Right ventricle myocardium superior (tissue), 1 donor: ENCODE measurements at places on chromosomes 2 and 18. TPM values are rescaled to one million over a fixed set of nuclear protein-coding genes. Genes with fewer than 3 reads are reported as not detected.

- DNase-seq, result peak; percentile 33
Observed at GRCh38 chr18:48783616-48784520, 166.9 kb downstream of the SMAD7 start.

DNA sequence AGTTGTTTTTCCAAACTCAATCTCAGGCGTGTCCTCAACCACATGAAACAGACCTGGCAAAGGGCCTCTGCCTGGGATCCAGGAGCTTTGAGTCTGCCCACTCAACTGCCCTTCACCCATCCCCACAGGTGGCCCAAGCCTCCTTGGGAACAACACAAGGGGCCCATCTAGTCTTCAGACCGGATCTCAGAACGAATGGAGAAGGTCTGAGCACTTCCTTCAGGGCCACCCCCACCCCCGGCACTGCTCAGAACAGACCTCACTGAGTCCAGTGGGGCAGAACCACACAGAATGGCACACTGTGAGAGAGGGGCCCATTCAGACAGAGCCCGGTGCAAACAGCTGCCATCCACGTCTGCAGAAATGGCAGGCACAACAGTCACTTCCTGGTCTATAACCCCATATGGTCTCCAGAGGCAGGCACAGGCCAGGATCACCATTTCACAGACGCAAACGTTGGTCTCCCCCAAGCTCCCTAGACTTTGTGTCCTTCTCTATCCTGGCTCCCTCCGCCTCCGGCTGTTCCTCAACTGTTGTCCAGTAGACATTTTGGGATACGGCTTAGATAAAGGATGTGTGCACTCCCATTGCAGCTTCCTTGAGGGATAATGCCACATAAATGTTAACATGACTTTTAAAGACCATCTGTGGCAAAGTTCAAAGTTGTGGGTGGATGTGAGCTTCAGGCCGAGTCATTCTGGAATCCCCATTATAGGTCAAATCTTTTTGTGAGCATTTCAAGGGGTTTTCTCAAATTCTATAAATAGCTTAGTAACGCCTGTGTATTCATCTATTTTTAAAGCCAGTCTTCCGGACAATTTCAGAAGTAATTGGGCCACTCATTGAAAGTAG is 149.7 kb downstream of the SMAD7 start:
- DNase-seq, result no peak

DNA sequence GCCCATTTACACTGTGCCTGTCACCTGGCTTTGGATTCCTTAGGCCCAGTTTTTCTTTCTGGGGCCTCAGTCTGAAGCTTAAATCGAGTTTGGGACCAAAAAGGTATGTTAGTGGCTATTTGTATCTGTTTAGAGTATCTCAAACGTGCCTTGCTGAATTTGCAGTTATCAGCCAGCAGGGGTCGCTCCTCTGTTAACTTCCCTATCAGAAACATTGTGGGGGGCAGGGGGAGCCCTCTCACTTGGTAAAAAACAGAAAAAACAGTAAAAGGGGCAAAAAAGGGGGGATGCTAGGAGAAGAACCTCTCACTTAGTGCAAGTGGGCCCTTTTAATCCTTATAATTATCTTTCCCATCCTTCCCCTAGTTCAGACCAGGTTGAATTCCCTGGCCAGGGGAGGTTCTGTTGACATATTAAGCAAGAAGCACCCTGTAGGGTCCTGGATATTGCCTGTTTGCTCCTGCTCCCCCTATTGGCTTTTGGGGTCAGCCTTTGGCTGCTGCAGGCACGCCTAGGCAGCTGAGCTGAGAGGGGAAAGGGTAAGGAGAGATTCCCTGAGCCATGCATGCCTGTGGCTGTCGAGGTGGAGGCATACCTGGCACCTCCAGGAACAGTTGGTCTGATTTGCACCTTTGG is 8.8 kb upstream of the IFIH1 start:
- DNase-seq, result no peak

DNA sequence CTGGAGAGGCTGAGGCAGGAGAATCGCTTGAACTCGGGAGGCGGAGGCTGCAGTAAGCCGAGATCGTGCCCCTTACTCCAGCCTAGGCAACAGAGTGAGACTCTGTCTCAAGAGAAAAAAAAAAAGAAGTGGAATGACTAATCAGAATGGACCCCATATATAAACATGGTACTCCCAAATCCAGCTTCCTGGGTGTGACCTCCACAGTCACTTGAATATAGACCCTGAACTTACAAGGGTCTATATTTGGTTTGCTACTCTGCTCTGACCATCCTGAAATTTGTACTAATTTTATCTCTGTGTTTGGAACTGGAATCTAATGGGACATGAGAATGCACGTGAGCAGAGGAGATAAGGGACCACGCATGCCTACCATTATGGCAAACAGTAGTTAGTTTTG is 275.0 kb downstream of the TNS1 start:
- DNase-seq, result no peak

DNA sequence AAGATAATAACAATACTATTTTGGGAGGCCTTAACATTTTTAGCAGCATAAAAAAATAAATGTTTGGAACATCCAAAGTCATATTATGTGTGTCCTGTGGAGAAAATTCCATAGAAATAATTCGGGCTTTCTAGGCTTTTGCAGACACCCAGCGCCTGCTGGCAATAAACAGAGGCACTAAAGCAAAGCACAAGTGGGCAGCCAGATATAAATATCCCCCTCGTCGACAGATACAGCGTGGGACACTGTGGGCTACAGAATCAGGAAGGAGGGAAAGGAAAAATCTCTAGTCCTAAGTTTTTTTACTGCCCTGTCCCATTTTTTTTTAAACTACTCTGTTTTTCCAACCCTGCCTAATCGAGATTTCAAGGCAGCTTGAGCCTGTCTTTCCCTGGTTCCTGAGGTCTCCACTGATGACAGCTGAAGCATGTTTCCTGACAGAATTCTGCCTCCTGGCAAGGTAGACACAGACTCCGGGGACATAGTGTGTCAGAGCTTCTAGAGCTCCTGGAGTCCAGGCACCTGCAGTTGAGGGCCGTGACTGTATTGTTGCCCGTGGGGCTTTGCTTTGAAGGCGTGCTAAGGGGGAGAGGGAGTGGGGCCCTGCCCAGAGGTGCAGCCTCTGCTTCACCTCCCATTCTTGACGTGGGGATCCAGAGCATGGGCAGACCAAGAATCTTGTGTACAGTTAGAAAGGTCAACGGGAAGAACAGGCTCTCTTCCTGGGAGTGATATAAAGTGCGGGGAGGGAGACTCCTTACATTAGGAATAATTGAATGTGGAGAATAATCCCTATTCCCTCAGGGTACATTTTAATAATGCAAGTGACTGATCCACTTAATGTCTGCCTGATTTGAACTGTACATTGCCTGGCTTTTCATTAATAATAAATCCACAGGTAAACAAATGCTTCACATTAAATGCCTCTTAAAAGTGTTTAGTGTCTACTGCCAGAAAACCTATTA is 232.3 kb downstream of the DCC start:
- no peak for DNase-seq

The SERPINB11 gene
- total RNA-seq, result not detected

The IL1RL2 gene
- not detected for total RNA-seq
